ENCODE measurements at places on chromosomes 1 and 21.

GRCh38 chr1:93095804-93096585 lies 16.9 kb downstream of the MTF2 start:
- no peak for DNase-seq

DNA sequence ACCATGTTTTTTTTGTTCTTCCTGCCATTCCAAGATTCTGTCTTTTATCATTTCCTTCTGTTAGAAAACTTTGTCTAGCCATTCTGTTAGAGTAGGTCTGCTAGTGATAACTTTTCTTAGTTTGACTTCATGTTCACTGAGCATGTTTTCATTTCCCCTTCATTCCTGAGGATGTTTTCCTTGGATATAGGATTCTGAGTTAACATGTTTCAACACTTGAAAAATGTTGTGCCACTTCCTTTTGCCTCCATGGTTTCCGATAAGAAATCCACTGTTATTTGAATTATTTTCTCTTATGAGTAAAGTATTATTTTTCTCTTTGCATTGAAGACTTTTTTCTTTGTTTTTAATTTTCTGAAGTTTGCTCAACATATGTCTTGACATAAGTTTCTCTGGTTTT lies 66.7 kb downstream of the ATP1A1 start:
- no peak for DNase-seq

- no peak for DNase-seq
Observed at GRCh38 chr1:238186887-238187574, 296.3 kb upstream of the ZP4 start.

DNA sequence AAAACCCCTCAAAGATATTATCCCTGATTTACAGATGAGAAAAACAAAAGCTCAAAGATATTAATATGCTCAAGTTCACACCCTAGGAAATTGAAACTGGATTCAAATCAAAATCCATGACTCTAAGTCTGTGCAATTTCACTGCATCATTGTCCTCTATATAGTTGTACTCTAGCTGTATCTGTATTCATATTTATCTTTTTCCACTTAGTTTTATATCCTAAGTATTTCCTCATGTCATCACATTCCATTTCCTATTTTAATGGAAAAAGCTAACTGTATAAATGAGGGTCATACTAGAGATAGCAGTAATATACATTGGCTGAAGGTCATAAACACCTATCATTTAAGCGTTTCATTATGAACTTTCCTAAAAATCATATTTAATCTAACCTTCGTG lies 42.2 kb upstream of the RALGPS2 start:
- no peak for DNase-seq

- DNase-seq: no peak
Observed at GRCh38 chr1:64245495-64245894, 42.1 kb downstream of the UBE2U start.

- no peak for DNase-seq
Observed at GRCh38 chr1:159008744-159009188, 941 bp upstream of the IFI16 start.

GRCh38 chr1:206985162-206985749 lies 15.0 kb upstream of the FCAMR start:
- no peak for DNase-seq

DNA sequence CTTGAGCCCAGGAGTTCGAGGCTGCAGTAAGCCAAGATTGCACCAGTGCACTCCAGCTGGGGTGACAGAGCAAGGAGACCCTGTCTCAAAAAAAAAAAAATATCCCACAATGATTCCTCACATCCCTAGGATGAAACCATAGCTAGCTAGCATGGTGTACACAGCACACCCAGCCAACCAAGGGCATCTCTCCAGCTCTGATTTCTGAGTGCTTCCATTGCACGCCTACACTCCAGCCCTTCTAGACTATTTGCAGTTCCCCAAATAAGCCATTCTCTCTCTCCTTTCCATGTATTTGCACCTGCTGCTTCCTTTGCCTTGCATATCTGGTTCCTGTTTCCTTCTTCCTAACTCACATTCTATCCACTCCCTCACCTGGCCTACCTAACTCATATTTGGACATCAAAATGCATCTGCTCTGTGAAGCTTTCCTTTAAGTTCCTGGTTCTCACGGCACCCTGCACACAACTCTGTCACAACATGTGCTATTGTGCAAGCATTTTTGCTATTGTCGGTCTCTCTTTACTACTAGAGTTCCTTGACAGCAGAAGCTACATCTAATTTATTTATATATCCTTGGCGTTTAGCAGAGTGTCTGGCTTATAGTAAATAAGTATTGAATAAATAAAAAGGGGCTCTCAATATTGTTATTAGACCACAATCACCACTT lies 2.4 kb upstream of the ELAPOR1 start:
- DNase-seq: no peak

DNA sequence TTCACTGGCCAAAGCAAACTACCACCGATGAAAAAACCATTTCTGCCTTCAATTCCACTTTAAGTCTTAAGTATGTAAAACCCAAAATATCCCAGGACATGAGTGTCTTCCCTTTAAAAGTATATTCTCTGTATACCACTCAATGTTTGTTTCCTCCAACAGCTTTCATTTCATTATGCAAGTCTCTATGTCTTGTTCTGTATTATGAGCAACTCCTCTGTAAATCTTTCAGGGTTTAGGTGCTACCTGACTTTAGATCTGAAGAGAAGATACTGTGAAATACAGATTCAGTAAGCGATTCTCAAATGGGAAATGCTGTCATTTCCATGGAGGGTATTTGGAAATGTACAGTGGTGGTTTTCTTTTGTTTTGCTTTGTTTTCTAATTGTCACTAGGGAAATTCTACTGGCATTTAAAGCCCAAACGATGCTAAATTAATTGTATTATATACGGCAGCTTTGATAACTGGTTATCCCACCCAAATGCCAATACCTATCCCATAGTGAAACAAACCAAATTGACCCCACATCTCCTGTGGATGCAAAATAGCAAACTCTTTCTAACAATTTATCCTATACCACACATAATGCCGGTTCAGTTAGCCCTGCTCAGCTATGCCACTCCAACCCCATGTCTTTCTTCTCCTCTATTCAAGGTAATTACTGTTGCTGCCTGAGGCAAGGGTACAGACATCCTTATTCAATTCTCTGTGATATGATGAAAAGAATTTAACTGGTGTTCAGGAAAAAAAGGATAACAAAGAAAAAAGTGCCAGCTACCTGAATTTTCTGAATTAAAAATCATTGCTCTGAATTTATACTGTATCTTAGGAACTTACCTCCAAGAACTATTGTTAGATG lies 182.8 kb downstream of the EIF4G3 start:
- DNase-seq: no peak

DNA sequence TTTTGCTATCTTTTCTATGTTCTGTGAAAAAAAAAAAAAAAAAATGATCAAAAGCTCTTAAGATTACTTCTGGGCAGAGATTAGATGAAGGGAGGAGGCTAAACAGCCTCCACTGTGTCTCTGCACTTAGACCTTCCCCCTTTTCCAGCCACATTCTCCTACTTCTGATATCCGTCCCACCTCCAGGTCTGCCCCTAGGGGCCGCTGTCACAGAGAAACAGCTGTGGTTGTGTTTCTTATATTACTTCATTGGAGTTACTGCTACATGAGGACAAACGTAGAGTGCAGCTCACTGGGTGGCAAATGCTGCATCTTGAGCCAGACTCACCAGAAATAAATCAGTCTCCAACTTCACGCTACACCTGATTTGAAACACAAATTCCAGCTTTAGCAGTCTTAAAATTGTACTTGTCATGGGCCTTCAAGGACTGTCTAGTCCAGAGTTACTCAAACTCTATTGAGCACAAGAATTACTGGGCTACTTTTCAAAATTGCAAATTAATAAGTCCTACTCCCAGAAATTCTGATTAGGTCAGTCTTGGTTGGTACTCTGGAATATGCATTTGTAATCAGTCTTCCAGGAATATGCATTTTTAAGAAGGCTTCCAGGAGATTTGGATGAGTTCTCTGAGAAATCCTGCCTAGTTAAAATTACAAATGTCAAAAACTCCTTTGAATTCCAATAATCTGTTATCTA lies 125.2 kb upstream of the PTBP2 start:
- DNase-seq: peak; percentile 47

Measured in HuH-7 (cell line).